Effector CD8-positive, alpha-beta T cell (primary cell): ENCODE measurements at places on chromosomes 1 and 21.

- DNase-seq: no peak
Observed at GRCh38 chr1:54353959-54354358, 52.2 kb downstream of the SSBP3 start.

DNA sequence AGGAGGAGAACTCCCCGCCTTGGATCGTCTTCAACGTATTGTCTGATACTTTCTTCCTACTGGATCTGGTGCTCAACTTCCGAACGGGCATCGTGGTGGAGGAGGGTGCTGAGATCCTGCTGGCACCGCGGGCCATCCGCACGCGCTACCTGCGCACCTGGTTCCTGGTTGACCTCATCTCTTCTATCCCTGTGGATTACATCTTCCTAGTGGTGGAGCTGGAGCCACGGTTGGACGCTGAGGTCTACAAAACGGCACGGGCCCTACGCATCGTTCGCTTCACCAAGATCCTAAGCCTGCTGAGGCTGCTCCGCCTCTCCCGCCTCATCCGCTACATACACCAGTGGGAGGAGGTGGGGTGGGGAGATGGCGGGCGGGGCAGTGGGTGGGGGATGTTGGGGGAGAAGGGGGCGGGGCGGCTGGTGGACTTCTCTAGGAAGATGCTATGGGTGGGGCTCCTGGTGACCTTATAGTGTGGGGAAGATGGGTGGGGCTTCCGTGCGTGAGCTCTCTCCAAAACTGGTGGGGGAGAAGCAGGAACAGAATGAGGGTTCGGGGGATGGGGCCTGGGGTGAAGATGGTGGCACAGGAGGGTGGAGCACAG lies 5.3 kb downstream of the HCN3 start:
- DNase-seq: no peak

DNA sequence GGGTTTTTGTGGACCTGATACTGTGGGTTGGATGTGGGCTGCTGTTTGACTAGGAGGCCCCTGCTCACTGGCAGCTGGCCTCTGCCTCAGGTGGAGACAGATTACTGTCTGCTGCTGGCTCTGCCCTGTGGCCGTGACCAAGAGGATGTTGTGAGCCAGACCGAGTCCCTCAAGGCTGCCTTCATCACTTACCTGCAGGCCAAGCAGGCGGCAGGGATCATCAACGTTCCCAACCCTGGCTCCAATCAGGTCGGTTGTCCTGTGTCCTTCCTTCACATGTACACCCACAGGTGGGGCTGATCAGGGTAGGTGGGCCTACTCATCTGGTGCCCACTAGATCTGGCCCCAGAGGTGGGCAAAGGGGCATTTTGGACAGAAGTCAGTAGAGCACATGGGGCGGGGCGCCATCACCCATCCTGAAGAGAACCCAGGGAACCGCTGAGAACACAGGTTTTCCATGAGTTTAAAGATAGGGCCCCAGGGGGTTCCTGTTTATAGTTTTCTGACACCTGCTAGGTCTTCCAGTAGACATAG lies 37.2 kb downstream of the ZBTB17 start:
- no peak for DNase-seq

GRCh38 chr1:7385471-7386225 lies 385.4 kb upstream of the VAMP3 start:
- no peak for DNase-seq

DNA sequence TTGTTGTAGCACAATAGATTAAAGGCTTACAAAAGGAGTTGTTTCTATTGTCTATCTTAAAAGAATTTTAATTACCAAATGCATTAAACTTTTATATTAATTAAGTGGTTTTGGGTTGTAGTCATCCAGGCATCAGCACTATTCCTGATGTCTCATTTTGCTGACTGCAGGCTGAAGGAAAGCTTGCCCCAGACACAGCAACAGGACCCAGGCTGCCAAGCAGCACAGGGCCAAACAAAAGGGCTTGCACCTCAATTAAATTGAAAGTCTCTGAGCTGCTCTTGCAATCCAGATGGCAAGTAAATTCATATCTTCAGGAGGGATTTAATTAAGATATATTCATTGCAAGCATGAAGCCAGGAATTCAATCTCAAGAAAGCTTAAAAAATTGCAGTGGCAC lies 80.7 kb upstream of the CHODL start:
- DNase-seq: no peak

- DNase-seq: no peak
Observed at GRCh38 chr1:50651476-50652263, 228.4 kb upstream of the DMRTA2 start.
